ENCODE measurements at places on chromosomes 2 and 18.

GRCh38 chr18:57051657-57052044, 95.2 kb upstream of the BOD1L2 start:
- DNase-seq, result no peak

GRCh38 chr2:79950526-79950925, 354.0 kb downstream of the LRRTM1 start:
- DNase-seq, result no peak

- DNase-seq, result no peak
Observed at GRCh38 chr18:41938445-41938844, 16.6 kb upstream of the PIK3C3 start.

DNA sequence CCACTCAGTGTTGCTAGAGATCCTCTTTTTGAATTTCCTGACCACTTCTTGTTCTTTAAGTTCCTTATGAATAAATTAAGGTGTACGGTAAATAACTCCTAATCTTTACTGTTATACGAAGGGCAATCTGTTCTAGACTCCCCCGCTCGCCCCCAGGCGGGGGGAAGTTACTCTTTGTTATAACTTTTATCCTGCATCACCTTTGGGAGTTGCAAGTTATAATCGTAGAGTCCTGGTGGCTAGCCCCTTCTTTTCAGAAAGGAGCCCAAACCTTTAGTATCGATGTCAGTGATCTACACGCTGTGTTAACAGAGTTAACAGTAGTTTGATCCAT, 652 bp downstream of the GCA start:
- DNase-seq, result no peak

- no peak for DNase-seq
Observed at GRCh38 chr2:20603791-20604190, 47.1 kb downstream of the HS1BP3 start.

DNA sequence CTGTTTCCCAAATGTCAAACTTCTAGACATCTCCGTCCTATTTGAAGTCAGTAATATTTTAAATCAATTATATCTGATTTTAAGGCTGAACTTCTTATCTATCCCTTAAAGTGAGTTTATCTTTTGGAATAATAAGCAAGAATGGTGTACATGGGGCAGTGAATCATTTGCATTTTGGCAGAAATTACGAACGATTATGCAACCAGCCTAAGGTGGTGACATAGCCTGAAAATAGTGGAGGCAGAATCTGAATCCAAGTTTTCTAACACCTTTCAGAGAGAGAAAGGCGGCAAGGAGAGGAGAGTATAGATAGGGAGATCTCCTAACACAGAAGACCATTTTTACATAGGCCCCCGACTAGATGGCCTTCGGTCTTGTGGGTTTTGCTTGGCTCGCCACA, 10.7 kb downstream of the ZBTB14 start:
- DNase-seq, result no peak

DNA sequence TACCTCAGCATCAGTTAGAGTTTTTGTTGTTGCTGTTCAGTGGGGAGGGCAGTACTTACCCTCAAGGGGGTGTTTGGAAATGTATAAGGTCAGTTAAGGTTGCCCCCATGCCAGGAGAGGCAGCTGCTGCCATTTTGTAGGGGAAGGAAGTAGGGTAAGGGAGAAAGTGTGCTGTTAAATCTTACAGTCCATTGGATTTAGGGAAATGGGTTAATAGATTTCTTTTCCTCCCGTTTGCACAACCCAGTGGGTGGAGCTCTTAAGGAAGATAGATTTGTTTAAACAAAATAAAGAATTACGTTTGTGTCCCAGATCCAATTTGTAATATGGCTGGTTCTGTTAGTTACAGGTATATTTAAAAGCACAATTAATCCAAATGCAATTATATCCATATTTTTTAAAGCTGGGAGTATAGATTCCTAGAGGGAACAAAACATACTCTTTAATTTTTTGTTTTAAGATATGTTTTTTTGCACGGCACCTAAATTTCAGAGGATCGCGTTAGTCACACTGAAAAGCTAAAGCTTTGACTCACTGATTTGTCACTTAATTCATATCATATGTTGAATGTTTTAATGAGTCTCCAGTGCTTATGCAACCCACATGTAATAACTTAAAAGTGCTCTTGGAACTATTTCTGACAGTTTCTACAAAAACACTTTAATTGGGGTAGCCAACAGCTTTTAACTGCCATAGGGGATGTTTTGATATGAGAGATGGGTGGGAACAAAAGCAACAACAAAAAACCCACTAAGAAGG, 9.0 kb upstream of the CWC22 start:
- DNase-seq, result no peak
